ENCODE measurements at places on chromosomes 1 and 21. TPM values are rescaled to one million over a fixed set of nuclear protein-coding genes. Genes with fewer than 3 reads are reported as not detected.
A peak's percentile ranks its signal among the peaks of the same experiment; 100 is the strongest.

Gene NBPF20
- 0.69 TPM for total RNA-seq

DNA sequence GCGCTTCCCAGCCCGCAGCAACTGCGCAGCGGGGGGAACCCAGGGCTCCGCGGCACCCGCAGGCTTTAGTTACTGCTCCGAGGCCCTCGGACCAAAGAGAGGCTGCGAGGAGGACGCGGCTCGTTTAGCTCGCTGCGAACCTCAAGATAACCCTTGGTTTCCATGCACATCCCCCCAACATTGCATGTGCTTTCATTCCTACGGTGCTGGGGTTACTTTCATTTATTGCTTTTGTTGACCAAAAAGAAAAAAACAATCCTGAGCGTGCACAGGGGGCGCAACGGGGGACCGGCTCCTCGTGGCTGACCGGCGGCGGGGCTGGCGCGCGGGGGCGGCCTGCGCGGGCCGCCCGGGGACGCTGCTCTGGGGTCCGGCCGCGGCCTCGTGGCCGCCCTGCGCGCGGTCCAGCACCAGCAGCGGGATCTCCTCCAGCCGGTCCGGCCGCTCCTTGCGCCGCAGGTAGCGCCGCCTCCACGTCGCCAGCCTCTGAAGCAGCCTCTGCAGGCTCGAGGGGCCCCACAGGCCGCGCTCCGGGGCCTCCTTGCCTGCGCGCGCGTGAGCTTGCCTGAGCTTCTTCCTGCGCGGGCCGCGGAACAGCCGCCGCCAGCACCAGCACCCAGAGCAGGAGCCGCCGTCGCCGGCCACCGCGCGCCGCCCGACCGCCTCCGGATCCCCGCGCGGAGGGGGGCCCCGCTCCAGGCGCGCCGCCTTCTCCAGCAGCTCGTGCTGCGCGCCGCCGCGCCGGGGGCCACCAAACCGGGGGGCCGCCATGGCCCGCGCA lies 77.4 kb downstream of the DESI2 start:
- DNase-seq: peak; percentile 57

DNA sequence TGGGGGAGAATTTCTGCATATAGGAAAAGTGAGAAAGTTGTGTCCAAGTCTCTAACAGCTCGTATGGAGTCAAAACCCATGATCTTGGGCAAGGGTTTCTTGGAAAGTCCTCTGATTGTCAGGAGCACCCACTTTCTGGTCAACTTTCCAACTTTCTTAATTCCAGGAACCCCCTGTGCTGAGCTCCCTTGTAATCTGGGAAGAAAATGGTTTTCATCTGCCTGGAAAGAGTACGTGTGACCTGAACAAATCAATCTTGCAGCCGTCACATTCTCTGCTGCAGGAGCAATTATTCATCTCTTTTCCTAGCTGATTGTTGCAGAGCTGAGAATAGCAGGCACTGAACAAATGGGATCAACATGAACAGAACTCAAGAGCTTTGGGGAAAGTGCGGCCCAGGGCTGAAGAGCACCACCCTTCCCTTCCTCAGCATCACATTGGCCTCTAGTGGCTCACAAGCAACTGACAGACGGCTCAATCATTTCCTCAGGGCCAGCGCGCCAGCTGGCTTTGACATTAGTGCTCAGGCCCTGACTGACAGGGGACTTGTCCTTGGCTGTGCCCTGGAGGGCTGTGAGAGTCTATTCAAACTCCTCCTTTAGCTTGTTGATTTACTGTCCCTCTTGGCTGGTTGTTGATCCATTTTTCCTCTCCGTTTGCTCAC lies 295.2 kb downstream of the HLX start:
- DNase-seq: peak; percentile 38

DNA sequence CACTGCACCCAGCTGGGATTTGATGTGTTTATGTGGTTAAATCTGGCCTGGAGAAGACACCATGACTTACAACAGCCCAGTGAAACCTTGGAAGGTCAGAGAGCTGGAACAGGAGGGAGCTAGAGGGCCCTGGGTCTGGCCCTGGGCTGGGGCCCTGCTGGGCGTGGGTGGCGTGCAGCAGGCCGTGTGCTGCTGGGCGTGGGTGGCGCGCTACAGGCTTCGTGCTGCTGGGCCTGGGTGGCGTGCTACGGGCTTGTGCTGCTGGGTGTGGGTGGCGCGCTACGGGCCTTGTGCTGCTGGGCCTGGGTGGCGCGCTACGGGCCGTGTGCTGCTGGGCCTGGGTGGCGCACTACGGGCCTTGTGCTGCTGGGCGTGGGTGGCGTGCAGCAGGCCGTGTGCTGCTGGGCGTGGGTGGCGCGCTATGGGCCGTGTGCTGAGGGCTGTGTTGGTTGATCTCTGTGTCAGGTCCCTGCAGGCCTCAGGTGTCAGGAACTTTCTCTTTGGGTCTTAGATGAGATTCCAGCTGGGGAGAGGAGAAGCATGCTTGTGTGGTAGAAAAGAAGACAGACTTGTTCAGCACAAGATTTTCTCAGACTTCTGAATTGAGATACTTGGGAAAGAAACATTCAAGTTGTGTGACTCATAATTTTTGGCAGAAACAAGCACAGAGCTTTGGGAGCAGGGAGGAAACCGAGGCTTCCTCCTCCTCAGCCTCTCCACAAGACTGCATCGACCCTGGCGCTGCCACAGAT lies 66.0 kb downstream of the COL18A1 start:
- no peak for DNase-seq

Gene LCE3E
- total RNA-seq: not detected

DNA sequence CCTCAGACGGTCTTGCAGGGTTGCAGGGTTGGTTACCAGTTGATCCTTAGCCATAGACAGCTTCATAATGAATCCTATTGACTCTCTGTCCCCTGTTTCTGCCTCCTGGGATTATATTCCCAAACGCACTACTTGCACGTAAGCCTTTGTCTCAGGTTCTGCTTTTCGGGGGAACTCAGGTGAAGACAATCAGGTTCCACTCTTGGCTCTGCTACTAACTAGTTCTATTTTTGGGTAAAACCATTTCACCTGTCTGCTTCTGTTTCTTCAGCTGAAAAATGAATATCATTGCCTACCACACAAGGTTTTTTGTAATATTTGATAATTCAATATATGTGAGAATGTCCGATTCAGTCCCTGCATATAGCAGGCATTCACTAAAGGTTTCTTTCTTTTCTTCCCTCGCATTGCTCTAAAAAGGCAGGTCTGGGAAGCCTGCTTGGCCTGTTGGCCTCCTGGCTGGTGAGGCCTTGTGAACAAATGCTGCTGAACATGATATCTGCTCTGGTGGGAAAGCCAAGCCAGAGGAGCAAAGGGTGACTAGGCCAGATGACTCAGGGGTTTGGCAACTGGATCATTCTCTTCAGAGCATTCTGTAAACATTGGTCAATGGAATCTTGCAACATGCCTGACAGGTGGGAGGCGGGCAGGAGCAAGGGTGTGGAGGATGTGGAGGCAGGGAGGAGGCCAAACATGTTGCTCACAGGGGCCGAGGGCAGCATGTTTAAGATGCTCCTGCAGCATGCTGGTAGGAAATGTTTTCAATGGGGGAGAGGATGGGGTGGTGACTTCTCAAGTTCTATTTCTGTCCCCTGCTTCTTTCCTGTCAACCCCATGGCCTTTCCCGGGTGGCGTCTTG lies 23.8 kb downstream of the IER5 start:
- DNase-seq: no peak

DNA sequence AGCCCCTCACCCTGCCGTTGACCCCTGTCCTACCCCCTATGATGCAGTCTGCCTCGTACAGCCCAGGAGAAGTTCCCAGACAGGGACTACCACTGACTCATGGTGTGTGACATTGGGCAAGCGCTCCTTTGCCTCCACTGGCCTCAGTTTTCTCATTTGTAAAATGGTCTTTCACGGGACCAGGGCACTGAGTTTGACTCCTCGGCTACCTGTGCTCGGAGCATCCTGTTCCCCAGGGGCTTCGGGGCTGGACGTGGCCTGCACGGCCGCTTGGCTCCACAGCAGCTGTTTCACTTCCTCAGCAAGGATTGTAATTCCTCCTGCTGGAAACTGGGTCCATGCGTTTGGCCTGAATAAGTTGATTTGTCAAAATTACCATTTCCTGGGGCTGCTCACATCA lies 277.3 kb downstream of the MATN1 start:
- no peak for DNase-seq

Gene FCGR3A
- total RNA-seq: 0.32 TPM

Measured in WTC11 (cell line).